GM12865 (cell line): ENCODE measurements at places on chromosomes 12 and 14.

- DNase-seq, result peak; percentile 42
Observed at GRCh38 chr12:4307593-4308333, 13.2 kb upstream of the TIGAR start.

DNA sequence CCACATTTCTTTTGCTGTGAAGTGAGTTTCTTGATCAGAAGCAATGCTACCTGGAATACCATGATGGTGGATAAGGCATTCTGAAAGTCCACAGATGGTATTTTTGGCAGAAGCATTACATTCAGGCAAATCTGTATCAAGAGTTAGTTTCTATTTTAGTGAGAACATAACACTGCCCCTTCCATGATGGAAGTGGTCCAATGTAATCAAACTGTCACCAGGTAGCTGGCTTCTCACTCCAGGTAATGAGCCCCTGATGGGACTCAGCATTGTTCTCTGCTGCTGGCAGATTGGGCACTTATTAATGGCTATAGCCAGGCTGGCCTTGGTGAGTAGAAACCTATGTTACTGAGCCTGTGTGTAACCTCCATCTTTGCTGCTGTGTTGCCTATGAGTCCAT lies 80.7 kb downstream of the KCNA5 start:
- no peak for DNase-seq

DNA sequence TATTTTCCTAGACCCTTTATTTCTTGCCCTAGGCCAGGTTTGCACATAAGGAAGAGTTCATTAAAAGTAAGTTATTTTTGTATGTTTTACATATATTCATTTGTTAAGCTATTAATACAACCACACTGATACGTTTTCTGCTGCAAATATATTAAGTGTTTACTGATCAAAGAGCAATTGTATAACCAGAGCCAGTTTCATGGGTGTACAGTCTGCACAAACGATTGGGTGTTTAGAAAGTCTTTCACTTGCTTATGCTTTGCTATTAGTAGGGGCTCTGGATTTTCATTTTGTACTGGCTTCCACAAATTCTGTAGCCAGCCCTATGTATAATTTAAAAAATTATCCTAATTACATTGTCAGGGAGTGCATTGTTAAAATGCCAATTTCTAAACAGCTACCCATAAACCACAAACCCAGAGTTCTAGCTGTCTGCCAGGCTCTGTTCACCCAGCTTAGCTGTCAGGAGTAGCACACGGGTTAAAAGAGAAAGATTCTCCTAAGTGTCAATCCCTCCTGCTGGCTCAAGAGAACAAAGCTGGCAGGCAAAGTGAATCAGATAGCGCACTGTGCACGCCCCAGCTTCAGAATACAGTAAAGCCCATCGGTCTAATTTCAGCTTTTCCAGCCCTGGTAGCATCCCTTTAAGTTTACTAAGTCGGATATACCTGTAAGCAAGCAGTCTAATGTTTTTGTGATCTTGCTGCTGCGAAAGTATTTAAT lies 151.0 kb upstream of the LMO3 start:
- no peak for DNase-seq

GRCh38 chr12:53221203-53222080 lies 10.6 kb downstream of the RARG start:
- peak; percentile 67 for DNase-seq

DNA sequence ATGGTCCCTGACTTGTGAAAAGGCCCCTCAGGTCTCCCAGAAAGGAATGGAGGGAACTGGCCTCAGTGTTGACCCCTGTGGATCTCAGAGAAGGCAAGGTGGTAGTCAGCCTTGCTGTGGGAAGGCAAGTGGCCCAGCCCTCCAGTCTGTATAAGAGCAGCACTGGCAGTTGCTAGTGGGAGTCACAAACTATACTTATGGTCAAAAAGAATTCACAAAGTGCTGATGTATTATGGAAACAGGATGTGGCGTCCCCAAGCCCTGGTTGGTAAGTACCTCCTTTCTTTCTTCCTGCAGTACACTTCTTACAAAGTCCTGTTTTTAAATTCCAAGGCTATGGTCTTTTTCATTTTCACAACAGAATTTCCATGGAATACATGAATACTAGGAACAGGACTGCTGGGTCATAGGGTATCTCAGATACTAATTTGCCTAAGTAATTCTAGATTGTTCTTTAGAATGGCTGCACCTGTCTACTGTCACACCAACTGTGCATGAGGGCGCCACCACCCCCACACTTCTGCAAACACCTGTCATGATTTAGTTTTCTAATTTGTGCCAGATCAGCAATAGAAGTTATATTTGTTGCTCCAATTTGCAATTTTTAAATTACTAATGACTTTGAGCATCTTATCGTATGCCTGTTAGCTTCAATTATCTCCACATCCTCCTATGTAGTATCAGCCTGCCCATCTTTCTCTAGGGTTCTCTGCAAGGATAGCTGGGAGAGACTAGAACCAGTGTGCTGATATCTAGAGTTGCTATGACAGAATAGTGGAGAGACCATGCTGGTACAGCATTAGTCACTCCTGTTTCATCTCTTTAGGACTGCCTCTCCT lies 40.7 kb upstream of the TMEM263 start:
- peak; percentile 73 for DNase-seq

GRCh38 chr14:30620178-30620577 lies 1.9 kb upstream of the SCFD1 start:
- DNase-seq, result peak; percentile 77

- no peak for DNase-seq
Observed at GRCh38 chr12:8037947-8038346, 5.4 kb downstream of the FOXJ2 start.

- DNase-seq, result no peak
Observed at GRCh38 chr14:104794631-104794992, 936 bp downstream of the AKT1 start.

GRCh38 chr14:104383088-104383995 lies 196.2 kb upstream of the C14orf180 start:
- DNase-seq, result no peak

GRCh38 chr12:108768591-108769500 lies 37.5 kb upstream of the CORO1C start:
- peak; percentile 46 for DNase-seq
